ENCODE measurements at places on chromosomes 3 and 15.

DNA sequence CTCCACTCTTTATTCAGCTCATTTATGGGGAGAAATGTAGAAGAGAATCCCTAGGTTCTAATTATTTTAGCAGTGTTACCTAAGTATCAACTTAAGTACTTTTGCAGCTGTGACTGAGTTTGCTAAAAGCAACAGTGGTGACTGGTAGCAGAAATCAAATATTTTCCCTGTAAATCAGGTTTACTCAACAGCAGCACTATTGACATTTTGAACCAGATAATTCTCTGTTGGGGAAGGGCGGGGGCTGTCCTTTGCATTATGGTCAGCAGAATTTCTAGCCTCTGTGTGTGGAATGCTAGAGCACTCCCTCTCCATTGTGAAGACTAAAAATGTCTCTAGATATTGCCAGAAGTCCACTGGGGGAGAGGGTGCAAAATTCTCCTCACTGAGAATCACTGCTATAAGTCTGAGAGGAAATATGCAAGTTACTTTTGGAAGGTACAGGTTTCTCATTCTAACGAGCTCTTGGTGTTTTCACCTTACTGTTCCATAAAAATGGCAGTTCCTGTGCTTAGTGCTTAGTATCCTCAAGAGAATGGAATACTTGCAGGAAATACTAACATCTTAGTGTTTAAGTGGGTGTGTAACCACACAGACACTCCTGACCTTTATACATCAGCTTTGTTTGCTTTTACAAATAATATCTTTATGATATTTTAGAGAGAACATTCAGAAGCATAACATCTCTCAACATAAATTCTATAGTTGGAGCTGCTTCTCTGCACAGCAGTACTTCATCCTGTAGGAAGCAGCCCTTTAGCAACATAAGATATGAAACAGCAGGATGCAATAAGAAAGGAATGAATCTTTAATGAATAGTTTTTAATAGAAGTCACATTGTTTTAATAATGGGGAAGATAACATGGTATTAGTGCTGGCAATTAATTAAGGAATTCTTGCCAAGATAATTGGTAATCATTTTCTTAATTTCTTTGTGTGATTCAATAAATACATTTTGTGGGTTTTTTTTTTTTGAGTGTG is 246.5 kb upstream of the GOLIM4 start:
- DNase-seq, result no peak

DNA sequence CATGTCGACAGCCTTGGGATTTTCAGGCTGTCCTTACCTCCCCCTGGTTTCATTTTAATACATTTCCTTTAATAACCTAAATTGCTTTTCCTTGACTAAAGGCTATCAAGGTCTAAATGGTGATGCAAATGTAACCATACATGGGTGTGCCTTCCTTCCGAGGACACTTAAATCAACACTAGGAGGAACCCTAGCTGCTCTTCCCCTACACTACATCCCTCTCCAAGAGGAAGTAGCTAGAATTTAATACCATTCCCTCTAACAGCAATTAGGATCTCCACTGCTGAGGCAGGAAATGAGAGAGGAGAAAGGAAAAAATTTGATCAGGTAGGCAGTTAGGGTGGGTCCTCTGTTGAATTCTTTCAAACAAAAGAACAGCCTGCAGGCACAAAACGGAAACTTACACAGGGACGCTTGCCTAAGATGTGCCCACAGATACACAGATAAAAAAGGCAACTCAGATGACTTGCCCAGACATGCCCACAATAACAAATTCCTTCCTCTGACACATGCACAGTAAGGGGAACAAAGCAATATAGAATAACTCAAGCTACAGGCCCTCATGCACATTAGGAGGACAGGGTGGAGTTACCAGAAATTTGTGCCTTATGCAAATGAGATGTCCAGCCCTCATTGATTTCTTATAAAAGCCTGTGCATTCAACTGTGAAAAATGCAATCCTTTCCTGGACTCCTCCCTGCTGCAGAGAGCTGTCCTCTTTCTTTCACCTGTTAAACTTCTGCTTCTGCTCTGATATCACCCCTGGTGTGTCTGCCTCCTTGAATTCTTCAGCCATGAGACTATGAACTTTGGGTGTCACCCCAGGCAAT is 1024.4 kb upstream of the CADM2 start:
- no peak for DNase-seq

DNA sequence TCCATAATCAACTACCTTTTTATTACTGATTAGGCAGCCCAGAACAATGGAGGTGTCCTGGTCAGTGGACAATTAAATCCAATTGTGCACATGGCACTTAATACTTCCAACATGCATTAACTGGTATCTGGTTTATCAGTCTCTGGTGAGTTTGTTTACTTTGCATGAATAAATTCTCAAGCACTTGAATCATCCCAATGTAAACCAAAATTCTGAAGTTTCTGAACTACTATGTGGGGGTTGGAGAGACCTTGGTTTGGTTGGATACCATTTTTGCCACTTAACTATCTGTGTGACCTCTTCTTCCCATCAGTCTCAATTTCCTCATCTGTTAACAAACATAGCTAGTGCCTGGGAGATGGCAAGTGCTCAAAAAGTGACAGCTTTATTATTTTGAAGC is 70.5 kb upstream of the MAP4 start:
- no peak for DNase-seq

GRCh38 chr3:134526319-134526718 is 40.5 kb downstream of the CEP63 start:
- no peak for DNase-seq

DNA sequence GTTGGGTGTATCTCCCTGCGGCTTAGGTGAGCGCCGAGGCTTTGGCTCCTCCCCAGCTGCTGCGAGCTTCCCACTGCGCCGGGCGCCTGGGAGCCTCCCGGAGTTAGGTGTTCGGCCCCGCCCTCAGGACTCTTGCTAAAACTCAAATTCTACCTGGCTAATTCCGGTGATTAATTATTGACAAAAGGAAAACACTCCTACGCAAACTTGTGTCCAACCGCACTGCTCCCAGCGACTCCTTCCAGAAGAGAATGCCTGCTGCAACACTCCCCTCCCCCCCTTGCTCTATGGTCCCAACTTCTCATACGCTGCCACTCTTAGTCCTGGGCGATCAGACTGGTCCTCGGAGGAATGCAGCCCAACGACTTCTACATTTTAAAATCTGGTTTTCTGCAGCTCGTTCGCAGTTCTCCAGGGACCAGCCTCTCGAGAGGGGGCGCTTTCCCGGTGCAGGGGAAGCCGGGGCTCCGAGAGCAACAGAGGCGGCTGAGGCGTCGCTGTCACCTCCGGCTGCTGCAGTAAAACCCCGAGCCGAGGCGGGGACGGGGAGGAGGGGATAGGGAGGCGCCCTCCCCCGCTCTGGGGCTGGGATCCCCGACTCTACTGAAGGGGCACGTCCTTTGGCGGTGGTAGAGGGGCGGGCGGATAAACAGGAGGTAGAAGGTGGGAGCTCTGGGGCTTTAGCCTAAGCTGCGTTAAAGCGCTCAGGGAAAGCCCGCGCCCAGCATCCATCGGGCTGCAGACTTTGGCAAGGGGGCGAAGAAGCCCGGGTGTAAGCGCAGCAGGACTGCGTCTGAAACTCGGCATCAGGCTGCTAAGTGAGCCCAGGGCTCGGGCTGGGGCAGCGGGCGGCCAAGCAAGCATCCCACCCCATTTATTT is at the start of gene SPTSSB:
Gene SPTSSB, minus strand, starts transcription at position 77 of the 880 bp plus-strand sequence. CDS start 25,194 bp downstream, outside the sequence.
- DNase-seq, result peak; percentile 14

- no peak for DNase-seq
Observed at GRCh38 chr3:55294557-55294956, 192.5 kb downstream of the WNT5A start.

GRCh38 chr3:195905970-195906864 is 2.1 kb downstream of the TNK2 start:
- peak; percentile 15 for DNase-seq

DNA sequence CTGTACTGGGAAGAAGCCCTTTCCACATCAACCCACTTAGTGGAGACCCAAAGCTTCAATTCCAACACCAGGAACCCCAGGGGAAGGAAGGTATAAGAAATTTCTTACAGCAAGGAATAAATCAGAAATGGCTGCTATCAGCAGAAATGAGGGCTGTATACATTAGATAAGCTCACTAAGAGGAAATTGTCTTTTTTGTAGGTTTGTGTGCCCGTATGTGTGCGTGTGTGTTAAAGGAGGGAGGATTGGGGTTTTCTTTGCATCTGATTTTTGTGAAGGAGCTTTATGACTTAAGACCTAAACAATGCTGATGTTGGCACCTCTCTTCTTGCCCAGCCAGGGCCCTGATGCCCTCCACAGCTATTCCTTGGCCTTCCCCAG is 18.6 kb downstream of the ARRDC4 start:
- DNase-seq, result no peak

GRCh38 chr3:160703974-160704373 is 27.0 kb downstream of the ARL14 start:
- no peak for DNase-seq

DNA sequence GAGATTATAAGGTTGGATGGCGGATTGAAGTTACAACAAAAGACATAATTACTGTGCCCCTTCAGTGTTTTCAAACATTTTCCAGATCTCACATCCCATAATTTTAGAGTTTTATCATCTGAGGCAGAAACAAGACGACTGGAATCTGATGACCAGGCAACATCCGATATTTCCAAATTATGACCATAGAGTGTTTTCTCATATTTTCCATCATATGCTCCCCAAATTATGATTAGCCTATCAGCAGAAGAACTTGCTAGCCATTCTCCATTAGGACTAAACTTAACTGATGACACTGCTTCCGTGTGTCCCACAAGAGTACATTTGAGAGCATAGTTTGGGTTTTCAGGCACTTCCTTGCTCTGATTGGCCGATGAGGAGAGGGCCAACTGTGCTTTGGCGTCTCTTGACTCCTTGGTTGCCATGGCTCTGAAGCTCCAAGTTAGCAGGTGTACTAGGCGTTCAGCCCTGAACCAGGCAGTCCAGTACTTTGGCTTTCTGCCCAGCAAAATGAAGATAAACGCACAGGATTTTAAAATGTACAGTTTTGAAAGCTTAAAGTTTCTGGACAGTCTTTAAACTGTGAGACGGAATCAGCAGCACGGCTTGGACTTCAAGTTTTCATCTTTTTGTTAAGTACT is 638 bp downstream of the WDR5B start:
- DNase-seq, result no peak

DNA sequence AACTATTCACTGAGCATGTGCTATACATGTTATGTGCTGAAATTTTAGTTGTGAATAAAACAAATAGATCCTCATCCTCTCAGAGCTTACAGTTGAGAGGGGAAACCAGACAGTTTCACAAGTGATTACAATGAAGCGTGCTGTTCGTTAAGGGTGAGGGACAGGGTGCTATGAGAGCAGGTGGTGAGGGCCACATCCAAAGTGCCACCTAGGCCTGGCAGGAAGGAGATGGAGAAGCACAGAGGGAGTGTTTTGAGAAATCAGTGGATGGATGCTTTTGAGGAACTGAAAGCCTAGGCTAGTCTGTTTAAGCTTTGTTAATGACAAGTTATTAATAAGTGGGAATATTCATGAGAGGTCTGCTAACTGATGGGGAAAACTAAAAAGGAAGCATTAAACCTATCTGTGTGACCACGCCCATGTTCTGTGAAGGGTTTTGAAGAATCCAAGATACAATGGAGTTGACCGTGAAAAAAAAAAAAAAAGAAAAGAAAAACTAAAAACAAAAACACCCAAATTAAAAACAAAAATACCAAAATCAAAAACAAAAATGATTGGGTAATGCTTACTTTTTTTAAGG is 7.3 kb downstream of the MCTP2 start:
- DNase-seq, result no peak

DNA sequence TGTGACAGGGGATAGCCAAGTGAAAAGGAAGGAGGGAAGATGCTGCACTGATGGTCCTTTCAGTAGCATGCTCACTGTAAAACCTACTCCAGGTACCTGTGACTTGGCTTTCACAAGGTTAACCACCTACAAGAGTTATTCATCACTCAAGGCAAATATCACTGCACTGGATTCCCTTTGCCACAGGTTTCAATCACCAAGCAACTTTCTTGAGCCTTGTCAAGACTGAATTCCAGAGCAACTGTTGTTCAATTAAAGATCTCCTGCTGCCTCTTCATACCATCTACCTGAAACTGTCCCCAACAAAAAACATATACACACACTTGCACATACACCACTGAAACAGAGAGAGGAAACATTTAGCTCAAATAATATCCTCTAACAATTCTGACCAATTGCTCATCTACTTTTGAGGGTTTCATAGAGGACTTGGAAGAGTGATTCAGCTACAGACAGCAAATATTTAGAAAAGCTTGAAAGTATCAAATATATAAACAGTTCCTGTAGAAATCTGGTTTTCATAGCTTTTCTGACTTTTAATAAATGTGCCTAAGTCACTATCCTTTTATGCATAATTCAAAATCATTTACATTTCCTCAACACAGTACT is 6.5 kb downstream of the IGF2BP2 start:
- DNase-seq, result no peak

- DNase-seq, result no peak
Observed at GRCh38 chr15:46344115-46344724, 709.4 kb downstream of the SQOR start.

DNA sequence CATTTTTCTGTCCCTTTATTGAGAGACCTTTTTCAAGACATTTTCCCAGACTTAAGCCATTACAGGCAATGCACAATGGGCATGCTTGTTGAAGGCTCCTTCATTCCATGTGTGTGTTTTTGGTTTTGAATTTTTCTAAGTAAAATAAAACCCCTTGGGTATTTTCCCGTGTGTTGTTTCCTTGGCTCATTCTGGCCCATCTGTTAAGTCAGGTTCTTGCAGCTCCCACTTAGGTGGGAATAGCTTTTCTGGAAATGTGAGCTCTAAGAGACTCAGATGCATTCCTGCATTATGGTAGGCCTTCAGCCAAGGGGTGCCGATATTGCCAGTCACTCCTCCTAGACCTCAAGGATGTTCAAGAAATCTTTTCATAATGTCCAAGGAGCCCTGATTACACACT is 314.9 kb downstream of the CACNA2D3 start:
- DNase-seq, result no peak

GRCh38 chr15:59232476-59232875 is 25.8 kb downstream of the LDHAL6B start:
- DNase-seq, result no peak

DNA sequence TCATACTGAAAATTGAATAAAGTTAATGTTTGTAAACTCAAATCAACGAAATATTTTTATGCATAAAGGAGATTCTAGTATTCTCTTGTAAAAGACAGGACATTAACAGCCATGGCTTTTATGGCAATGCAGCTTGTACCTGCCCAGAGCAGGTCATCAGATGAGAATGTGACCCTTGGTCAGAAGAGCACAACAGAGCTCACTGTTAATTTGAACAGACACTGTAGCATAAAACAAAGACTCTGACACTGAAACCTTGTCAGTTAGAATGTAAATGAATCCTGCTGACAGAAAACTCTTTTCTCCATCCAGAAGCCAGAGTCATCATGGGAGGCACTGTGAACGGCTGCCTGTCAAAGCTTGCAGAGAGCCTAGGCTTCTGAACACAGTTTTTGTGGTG is 410.6 kb downstream of the RAP2B start:
- DNase-seq, result no peak

All from stimulated activated CD8-positive, alpha-beta memory T cell treated with anti-CD3 and anti-CD28 coated beads, Interleukin-15, amount 100 ng/mL, for 1 hour (primary cell).